ENCODE measurements at places on chromosomes 6 and 20.

DNA sequence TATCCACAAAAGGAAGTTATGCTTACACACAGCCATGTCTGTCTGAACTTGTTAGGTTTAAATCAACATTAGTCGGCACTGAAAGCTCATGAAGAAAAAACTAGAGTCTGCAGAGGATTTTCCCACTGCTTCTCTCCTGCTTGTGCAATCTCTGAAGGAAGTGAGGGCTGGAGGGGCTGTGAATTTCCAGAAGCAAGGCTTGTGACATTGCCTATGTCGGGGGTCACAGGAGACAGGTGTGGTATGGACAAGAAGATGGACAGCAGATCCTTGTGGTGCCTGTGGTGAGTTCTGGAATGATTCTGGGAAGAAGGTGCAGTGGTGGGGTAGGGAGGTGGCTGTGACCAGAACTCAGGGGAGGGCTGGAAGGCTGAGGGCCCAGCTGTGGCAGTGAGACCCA is 84.3 kb upstream of the TRAF3IP2 start:
- DNase-seq: no peak

GRCh38 chr20:7379621-7380220 is 560.5 kb downstream of the HAO1 start:
- no peak for DNase-seq

DNA sequence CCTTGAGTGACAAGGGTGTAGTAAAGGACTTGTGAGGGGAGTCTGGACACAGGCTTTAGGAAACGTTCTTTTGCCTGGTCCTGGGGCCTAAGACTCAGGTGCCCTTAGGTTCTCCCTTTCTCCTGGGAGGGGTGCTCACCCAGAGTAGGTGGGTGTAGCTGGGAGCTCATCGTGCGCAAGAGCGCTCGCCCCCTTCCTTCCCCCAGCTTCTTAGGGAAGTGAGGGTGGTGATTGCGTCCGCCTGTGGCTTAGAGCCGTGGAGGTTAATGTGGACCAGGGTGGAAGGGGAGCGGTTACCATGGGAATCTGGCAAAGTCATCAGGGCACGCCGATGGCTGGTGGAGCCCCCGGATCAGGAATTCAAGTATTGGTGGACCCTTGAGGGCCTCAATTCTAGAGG is 3.3 kb upstream of the AARS2 start:
- DNase-seq: no peak

- no peak for DNase-seq
Measured at GRCh38 chr6:327538-328116, 35.3 kb downstream of the DUSP22 start.

DNA sequence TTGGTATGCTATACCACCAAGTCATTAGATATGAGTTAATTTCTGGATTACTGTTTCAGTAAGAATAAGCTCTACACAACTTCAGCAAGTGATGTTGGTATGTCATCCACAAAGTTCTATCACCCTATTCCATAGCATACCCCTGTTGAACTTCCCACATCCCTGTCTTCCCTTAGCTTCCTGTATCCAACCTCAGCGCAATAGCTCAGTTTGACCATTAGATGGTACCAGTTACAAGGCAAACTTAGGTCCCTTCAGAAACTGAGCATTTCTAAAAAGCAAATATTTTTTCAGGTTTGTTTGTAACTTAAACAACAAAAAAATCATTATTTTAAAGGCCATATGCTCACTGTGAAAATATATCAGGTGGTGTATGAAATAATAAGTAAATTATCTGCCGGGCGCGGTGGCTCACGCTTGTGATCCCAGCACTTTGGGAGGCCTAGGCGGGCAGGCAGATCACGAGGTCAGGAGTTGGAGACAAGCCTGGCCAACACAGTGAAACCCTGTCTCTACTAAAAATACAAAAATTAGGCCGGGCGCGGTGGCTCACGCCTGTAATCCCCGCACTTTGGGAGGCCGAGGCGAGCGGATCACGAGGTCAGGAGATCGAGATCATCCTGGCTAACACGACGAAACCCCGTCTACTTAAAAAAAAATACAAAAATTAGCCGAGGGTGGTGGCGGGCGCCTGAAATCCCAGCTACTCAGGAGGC is 8.8 kb upstream of the MOG start:
- DNase-seq: no peak

DNA sequence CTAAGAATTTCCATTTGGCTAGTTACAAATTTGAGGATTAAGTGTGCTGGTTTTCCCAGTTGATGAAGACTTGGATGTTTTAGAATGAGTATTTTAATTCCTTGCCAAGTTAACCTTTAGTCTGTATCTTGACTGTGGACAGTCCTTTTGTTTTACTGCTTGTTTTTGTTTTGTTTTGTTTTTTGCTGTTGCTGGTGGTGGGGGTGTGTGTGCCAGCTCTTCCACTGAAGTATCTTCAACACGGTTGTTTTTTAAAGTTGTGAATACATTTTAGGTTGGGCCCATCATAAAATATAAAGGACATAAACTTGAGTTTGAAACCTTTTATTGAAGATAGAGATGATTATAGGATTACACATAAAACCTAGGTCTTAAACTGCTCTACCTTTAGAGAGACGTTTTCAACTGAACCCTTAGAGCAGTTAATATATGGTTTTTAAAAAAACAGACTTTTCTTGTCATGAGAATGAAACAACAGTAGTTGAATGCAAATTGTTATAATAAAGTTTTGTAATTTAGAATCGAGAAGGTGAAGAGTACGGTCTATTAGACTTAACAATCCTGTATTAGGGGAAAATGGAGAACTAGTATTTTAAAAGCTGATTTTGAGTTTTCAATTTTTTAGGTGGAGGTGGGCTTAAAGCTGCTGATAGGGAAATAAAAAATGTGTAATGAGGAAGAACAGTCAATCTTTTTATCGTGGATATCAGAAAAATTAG is 4.0 kb downstream of the QKI start:
- DNase-seq: no peak

DNA sequence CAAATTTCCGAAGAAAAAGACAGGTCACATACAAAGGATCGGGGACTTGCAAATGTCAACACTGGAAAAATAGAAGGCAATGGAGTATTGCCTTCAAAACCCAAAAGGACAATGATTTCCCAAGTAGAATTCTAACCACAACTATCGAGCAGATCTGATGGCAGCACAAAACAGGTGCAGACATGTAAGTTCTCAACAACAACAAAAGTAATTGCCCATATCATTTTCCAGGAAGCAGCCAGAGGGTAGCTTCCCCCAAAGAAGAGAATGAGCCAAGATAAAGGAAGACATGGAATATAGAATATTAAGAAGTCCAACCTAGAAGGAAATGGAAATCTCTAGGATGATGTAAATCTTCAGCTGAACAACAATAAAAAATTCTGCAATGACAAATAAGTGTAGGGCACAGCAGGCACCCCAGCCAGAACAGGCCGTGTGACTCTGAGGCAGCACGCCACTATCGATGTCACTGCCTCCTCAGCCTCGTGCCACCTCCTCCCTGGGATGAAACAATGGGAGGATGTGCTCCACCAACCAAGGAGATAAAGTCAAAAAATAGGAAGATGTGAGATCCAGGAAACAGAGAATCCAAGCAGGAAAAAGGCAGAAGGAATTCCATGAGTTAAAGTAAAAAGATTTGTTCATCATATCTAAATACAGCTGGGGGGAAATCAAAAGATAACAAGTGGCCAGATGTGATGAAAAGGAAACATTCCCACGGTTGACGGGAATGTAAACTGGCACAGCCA is 34.1 kb downstream of the SERPINB1 start:
- no peak for DNase-seq

DNA sequence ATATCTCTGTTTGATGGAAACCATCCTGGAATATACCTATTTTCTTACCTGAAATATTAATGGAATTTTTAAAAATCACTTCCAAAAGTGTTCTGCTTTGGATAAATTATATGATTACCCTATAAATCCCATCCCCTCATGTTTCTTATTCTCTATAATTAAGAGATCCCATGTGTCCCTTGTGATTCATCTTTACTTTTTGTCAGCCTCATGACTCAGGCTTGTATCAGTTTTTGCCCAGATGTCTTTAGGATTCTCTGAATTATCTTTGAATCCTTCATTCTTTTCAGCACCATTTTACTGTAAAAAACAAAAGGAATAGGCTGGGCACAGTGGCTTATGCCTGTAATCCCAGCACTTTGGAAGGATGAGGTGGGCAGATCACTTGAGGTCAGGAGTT is 804.5 kb upstream of the CITED2 start:
- no peak for DNase-seq

- DNase-seq: no peak
Measured at GRCh38 chr6:30820193-30820592, 64.1 kb upstream of the DDR1 start.

DNA sequence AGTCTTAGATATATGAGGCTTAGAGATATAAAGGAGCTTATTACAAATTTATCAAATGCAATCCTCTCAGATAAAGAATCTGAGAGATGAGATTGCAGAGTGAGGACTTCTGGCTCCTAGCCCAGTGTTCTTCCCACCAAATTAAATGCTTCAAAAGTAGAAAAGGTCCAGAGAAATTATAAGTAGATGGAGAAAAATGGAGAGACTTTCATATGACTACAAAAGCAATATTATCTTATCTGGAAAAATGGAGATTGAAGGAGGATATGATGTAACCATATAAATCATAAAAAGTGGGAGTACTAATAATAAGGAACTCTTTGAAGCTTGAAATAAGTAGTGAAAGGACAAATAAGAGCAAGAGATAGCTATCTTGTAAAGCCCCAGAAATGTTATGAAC is 2.8 kb downstream of the KCTD20 start:
- no peak for DNase-seq

DNA sequence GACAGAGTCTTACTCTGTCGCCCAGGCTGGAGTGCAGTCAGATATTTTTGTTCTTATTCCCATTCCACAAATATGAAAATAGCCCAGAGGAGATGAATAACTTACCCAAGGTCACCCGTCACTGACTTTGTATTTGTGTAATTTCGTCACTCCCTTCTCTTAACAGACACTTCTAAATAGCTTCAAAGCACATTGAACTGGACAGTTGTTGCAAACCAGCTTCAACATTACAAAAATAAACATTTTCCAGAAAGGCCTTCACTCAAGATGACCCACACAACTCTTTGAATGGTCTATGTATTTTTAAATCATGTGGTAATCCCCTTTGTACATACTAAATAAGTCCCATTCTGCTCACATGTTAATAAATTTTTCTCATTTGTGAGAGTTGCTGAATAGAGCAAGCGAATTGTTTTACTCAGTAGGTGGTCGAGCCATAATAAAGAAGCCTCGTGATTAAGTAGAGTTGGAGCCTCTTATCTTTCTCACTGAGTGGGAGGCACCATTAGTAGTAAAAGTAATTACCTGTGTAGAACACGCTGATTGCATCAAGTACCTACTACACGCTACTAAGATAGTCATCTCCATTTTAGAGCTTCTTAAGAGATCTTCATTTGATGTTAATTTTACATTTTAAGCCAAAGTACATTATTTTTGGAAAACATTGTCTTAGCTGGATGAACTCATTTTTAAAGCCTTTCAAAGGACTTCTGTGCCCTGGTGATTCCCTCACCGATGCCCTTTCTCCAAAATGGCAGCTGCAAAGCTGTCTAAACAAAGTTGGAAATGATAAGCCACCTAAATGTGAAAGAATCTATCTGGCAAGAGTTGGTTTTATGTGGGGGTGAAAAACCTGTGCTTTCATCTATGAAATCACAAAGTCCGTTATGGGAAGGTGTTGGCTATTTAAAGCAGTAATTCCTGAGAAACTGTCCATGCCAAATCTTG is 110.0 kb downstream of the TSHZ2 start:
- DNase-seq: no peak

DNA sequence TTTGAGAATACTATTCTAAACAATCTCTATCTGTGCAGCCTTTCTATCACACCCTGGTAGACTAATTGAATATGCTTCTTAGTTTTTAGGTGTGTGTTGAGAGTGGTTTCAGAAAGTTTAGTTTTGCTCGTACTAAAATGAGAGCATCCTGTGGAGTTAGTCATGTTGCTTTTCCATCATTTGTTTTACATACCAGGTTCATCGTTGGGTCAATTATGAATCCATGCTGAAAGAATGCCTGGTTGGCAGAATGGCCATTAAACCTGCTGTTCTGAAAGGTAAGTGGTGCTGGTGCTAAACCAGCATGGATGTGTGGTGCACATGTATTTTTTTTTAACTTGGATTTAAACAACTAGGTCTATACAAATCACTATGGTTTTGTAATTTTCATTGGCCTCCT is 49.3 kb downstream of the CYB5R4 start:
- no peak for DNase-seq

GRCh38 chr6:73079611-73079955 is 145.7 kb downstream of the KHDC1L start:
- no peak for DNase-seq

DNA sequence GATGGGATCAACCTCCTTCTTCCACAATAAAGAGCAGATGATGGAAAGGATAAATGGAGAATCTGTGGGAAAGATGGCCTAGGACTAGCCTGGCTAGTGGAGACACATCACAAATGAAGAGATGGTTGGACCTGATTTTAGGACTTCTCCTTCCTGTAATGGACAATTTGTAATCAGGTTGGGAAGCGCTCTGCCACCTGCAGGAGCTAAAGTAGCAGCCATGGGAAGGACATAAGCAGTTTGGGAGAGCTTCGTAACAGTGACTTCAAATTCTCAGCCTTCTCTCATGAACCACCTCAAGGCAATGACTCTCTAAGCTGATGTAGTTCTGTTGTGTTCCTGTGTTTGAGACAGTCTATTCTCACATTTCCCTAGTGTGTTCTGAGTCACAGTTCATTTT is 137.9 kb upstream of the BMP2 start:
- DNase-seq: no peak

DNA sequence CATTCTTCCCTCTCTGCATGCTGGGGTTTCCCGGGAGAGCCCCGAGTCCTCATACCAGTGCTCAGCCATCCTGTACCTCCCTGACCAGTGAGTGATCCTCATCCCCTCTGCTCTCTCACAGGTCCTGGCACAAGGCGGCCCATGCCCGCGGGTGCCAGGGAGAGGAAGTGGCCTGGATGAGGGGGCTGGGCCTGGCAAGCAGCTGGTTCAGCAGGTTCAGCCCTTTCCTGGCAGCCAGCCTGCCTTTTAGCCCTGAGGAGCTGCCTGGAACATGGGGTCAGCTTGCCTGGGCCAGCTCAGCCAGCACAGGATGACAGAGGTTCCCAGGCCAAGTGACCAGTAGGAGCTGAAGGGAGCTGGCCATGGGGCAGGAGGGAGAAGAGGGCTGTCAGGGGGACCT is 10.9 kb downstream of the MOCS1 start:
- DNase-seq: no peak

- no peak for DNase-seq
Measured at GRCh38 chr20:32780749-32781655, 18.8 kb downstream of the DNMT3B start.

GRCh38 chr6:146968041-146968760 is 236.0 kb upstream of the STXBP5 start:
- DNase-seq: no peak

GRCh38 chr6:100554228-100554627 is 89.5 kb upstream of the SIM1 start:
- no peak for DNase-seq

- peak; percentile 20 for DNase-seq
Measured at GRCh38 chr6:166313255-166314070, 5.3 kb upstream of the PRR18 start.

GRCh38 chr6:110467566-110468140 is 8.8 kb downstream of the SLC22A16 start:
- no peak for DNase-seq

GRCh38 chr6:8652710-8653109 is 217.4 kb upstream of the SLC35B3 start:
- DNase-seq: no peak

GRCh38 chr6:32113386-32114352 is 4.5 kb upstream of the TNXB start:
- DNase-seq: no peak

All from activated CD4-positive, CD25-positive, alpha-beta regulatory T cell (primary cell).